H4 (cell line): ENCODE measurements at places on chromosomes 12 and 14. TPM values are rescaled to one million over a fixed set of nuclear protein-coding genes. Genes with fewer than 3 reads are reported as not detected.

- no peak for DNase-seq
Measured at GRCh38 chr14:41404126-41404525, 202.6 kb upstream of the LRFN5 start.

DNA sequence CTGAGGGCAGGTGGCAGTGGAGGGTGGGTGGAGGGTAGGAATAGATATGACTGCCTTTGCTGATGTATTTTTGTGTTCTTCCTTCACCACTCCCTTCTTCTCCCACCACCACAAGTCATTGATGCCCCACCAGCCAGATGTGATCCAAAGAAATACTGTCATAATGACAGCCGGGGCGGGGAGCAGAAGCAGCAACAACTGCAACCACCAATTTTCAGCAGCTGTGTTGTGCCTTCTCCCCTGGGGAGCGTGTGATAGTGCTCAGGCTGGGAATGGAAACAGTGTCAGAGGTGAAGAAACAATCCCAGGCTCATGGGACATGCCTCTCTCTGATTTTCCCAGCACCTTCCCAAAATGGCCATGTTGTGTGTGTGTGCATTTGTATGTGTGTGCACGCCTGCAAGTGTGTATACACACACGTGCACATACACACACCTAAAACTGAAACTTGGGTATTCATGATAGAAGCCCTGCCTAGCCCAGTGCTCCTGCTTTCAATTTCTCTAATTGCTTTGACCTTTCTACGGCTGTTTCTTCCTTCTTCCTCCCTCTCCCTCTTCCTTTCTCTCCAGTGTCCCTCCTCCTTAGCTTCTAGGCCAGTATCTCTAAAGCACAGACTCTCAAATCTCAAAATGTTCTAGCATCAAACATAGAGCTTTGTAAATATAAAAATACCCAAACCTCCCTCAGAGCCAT is 299.2 kb upstream of the FKBP4 start:
- DNase-seq: no peak

GRCh38 chr14:47261350-47261749 is 414.1 kb downstream of the MDGA2 start:
- no peak for DNase-seq

DNA sequence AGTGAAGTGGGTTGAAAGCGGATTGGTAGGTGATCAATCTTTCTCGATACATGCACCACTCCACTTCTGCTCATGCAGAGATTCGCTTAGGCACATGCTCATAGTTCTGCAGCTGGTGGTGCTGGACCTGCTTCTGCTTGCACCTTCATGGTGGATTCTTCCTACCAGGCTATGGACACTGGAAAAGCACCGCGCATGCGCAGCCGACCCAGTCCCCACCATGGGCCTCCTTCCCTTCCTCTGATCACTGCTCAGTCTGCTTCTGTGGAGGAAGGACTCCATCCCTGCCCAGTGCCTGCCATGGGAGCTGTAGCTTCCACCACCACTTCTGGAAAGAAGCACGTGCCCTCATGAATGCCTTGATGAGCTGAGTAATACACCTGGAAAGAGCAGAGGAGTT is 61.8 kb upstream of the PTPRQ start:
- DNase-seq: no peak

GRCh38 chr14:95296966-95297365 is 22.7 kb downstream of the CLMN start:
- DNase-seq: no peak

GRCh38 chr12:58413794-58414193 is 472.4 kb downstream of the ATP23 start:
- no peak for DNase-seq

DNA sequence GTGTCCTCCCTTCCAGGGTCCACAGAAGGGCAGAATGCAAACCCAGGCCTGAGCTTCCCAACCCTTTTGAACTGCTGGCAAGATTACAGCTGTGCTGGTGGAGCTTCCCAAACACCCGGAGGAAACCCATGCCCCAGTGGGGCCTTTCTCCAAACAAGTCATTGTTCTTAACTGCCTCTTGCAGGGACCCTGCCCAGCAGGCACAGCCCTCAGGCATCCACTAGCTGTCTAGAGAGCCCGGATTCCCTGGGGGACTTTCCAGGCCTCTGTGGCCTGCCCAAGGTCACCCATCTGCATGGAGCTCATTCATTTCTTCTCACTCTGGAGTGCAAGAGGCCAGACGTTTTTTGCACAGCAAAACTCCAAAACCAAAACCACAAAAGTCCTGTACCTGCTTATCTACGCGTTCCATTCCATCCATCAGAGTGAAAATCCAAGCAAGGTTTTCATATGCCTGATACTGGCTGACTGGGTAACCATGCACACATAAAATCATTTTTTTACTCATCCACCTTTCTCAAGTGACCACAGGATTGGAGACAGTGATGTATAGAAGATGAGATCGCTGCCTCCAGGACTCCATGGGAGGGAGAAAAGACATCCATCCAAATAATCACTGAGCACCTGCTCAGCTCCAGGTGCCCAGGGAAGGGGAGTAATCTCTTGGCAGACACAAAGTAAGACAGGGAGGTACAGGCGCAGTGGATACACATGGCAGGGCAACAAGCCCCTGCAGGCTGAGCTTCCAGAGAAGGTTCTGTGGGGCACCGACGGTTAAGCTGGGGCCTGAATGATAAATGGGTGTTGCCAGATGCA is 17.2 kb upstream of the BDKRB2 start:
- DNase-seq: no peak

DNA sequence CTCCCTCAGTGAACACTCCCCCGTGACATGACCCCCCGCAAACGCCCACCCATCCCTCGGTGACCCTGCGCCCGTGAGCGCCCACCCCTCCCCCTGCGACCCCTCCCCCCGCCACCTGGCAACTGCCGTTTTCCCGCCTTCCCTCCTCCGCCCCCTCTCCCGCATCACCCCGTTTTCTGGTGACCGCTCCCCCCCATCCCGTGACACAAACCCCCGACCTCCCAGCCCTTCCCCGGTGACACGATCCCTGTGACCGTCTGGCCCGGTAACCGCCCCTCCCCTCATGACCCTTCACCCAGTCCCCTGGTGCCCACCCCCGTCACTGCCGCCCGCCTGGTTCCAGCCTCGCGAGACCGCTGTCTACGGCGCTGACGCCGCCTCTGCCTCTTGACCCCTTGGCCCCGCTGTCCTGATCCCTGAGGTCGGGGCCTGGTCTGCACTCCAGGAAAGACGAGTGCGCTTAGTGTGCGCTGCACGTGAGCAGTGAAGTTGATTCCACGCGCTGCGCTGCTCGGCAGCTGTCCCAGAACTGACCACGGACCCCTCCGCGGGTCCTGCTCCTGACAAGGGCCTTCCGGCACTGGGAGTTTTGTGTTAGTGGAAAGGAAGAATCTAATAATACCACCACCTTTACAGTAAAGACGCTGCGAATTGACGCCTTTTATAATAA is 59.4 kb downstream of the DDX51 start:
- peak; percentile 30 for DNase-seq

GRCh38 chr14:52898496-52898895 is 52.4 kb downstream of the FERMT2 start:
- DNase-seq: no peak

DNA sequence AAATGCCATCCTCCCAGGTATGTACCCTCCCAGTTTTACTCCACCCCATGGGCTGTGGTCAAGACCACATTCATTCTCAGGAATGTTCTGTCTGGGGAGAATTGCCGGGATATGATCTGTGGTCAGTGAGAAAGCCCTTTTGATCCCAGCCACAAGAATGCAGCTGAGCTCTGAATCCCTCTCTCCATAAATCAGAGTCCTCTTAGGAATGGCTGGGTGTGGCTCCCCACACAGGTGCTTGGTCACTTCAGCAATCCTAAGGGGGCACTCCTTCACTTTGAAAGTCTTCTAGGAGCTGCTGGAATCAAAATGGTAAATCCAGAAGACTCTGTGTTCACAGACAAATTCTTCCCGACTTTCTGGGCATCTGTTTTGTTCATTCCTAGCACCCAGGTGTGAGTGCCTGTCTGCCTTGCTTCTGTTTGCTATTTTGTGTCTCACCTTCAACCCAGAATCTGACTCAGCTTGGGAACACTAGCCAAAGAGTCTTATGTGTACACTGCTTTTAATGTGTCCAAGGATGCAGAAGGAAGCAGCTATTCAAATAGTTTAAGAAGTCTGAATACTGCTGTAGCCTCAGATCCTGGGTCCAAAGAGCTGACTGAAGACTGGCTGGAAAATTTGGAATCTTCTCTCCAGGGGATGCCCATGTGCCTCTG is 144.6 kb upstream of the CDKN3 start:
- DNase-seq: peak; percentile 67

- no peak for DNase-seq
Measured at GRCh38 chr12:101166866-101167265, 43.2 kb downstream of the SLC5A8 start.

- DNase-seq: no peak
Measured at GRCh38 chr12:89960011-89960507, 251.4 kb upstream of the ATP2B1 start.

DNA sequence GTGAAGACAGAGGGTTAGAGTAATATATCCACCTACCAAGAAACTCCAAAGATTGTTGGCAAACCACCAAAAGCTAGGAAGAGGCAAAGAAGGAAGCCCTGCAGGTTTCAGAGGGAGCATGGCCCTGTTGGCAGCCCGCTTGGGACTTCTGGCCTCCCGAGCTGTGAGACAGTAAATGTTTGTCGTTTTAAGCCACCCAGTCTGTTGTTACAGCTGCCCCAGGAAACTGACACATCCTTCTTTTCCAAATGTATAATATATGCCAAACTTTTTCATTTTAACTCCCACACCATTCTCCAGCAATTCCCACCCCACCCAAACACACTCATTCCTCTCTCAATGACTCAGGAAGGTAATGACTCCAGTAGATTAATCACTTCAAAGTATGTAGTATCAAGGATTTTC is 74.0 kb downstream of the RPS29 start:
- peak; percentile 16 for DNase-seq

GRCh38 chr12:116559162-116559935 is at the start of gene MAP1LC3B2:
TSS of gene MAP1LC3B2 (plus strand) at chr12:116559381. CDS start at chr12:116575943, 16,562 bp downstream.
- DNase-seq: peak; percentile 96

DNA sequence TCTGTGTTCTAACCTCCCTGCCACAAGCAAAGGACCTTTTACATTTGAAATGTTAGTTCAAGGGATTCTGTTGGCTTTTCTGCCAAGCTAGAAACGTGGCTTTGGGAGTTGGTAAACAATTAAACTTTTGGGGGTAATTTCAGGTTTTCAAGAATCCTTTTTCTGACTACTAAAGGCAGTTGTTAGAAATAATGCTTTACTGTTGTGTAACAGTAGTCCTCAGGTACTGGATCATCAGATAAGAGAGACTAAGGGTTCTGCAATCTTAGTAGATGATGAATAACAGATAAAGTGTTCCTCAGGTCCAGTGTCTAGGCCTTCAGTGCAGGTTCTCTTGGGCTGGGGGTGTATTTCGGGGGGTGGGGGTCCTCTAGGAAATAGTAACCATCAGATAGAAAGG is 192.3 kb downstream of the SYNE2 start:
- DNase-seq: no peak

GRCh38 chr12:97637770-97638169 is 175.2 kb downstream of the RMST start:
- DNase-seq: no peak

- no peak for DNase-seq
Measured at GRCh38 chr12:33942172-33942571, 80.1 kb upstream of the ALG10 start.

Gene PSME1
- 584 and 638 TPM in 2 replicates for total RNA-seq

Gene CERS5
- total RNA-seq: 11.7 and 15.8 TPM in 2 replicates

Gene GLIPR1L2
- 0.14 TPM in 1 of 2 replicates, not detected in the other for total RNA-seq

Gene INSM2
- not detected in 2 replicates for total RNA-seq

Gene CLEC6A
- total RNA-seq: not detected in 2 replicates

Gene GSG1
- 0.15 TPM in 1 of 2 replicates, not detected in the other for total RNA-seq

Gene PPM1A
- 22.1 and 24.9 TPM in 2 replicates for total RNA-seq

Gene KRT83
- not detected in 2 replicates for total RNA-seq

Gene KIF5A
- total RNA-seq: 0.27 TPM in 1 of 2 replicates, not detected in the other

Gene AVPR1A
- not detected in 2 replicates for total RNA-seq
